ENCODE measurements at places on chromosomes 3 and 15. TPM values are rescaled to one million over a fixed set of nuclear protein-coding genes. Genes with fewer than 3 reads are reported as not detected.

Gene CCDC13
- total RNA-seq: 7.4 TPM

Gene STAC
- total RNA-seq: 3.1 TPM

Gene UBA3
- total RNA-seq: 51.2 TPM

Gene SKOR1
- total RNA-seq: 2.2 TPM

Gene STRA6
- not detected for total RNA-seq

Gene TUSC7
- not detected for total RNA-seq

Gene ZNF385D
- total RNA-seq: 12.8 TPM

Gene SLC9C1
- total RNA-seq: not detected

Gene PPM1L
- total RNA-seq: 47.4 TPM

Gene TICRR
- 1.2 TPM for total RNA-seq

Gene AADACL2
- total RNA-seq: not detected

Gene NR2E3
- not detected for total RNA-seq

Gene MAP6D1
- total RNA-seq: 4.4 TPM

Gene UBAP1L
- total RNA-seq: 3.0 TPM

Gene VPS8
- 46.6 TPM for total RNA-seq

Gene NME9
- total RNA-seq: not detected

Gene SLC28A1
- not detected for total RNA-seq

Gene TTLL13
- total RNA-seq: not detected

Gene PP2D1
- total RNA-seq: not detected

Gene TNIK
- total RNA-seq: 32.9 TPM

Gene COL8A1
- 20.3 TPM for total RNA-seq

Gene SLC35G2
- total RNA-seq: 6.1 TPM

Gene CCR5
- 0.57 TPM for total RNA-seq

Gene ILDR1
- not detected for total RNA-seq

Gene C15orf62
- 0.22 TPM for total RNA-seq

All from gastroesophageal sphincter (tissue), 4 donors.